Ecto neural progenitor cell (in vitro differentiated cells): ENCODE measurements at places on chromosomes 11 and 22.

GRCh38 chr11:1679881-1680280 is 17.1 kb upstream of the KRTAP5-6 start:
- no peak for DNase-seq

DNA sequence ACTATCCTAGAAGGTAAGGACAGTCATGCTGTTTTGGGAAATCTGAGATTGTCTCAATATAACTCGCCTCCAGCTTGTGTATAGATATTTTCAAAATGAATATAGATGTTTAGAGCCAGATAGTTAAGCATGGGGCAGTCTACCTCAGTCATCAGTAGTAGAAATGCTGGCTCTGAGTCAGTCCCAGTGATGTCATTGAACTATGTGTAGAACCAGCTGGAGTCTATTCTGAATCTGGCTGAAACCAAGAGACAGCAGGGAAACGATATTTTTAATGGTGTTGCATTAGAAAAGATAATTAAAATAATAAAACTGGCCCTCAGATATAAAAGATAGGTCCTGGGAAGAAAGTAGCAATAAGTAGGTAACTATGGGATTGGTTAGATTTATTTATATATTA is 25.9 kb downstream of the PIWIL4 start:
- no peak for DNase-seq

- no peak for DNase-seq
Observed at GRCh38 chr11:116556483-116556882, 216.3 kb downstream of the BUD13 start.

DNA sequence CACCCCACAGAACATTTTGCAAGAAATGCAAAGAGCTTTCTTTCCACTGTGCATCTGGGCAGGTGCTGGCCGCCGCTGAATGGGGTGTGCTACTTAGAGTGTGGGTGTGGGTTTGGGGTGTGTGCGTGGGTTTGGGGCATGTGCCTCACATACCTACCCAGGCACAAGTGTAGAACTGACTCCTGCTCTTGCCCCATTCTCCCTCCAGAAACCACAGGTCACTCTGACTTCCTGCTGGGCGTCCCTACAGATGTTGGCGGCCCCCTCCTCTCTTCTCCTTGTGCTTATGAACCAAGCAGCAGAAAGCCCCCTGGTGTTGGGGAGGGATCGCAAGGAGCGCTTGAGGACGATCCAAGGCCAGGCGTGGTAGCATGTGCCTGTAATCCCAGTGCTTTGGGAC is 63.9 kb downstream of the GRIK4 start:
- DNase-seq: no peak

DNA sequence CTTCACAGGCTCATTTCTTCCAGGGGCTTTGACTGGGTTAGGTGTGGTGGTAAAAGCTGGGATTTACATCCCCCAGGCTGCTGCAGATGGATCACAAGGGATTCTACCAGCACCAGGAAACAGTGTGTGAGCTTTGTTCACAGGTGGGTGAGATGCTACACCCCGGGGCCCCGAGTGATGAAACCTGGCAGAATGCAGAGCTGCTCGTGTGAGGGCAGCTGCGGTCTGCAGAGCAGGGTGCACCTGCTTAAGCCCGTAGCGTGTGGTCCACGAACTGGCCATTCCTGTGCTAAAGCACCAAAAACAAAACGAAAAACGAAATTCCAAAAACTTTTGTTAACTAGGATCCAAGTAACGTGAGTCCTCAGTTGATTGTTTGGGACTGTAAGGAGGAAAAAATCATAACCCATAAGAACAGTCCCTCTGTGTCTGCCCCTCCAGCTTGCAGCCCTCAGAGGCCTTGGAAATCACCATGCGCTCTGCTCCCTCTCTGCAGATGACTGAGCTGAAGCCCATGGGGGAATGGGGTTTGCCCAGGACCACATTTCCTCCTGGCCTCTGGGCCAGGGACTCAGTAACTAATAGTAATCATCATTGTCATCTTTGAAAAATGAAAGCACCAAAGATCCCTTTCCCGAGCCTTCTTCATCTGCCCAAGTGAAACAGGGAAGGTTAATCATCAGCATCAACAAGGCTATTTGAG is 24.6 kb downstream of the ELF5 start:
- no peak for DNase-seq

DNA sequence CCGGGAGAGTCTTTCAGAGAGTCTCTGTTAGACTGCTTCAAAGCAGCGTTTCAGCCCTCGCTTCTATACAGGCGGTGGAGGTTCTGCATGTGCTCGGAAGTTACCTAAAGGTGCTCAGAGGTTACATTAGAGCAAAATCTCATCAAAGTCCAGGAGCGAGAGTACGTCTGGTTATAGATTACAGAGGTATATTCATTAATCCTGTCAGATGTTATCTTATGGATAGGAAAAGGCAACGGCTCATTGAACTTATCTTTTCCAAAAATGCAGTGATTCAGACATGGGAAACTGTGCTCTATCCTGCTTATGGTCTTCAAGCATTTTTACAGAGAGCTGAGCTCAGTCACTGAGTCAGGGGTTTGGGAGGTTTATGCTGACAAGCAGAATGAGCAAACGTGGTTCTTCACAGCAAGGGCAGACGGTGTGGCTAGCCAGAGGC is 9.1 kb upstream of the ZBED5 start:
- DNase-seq: no peak

DNA sequence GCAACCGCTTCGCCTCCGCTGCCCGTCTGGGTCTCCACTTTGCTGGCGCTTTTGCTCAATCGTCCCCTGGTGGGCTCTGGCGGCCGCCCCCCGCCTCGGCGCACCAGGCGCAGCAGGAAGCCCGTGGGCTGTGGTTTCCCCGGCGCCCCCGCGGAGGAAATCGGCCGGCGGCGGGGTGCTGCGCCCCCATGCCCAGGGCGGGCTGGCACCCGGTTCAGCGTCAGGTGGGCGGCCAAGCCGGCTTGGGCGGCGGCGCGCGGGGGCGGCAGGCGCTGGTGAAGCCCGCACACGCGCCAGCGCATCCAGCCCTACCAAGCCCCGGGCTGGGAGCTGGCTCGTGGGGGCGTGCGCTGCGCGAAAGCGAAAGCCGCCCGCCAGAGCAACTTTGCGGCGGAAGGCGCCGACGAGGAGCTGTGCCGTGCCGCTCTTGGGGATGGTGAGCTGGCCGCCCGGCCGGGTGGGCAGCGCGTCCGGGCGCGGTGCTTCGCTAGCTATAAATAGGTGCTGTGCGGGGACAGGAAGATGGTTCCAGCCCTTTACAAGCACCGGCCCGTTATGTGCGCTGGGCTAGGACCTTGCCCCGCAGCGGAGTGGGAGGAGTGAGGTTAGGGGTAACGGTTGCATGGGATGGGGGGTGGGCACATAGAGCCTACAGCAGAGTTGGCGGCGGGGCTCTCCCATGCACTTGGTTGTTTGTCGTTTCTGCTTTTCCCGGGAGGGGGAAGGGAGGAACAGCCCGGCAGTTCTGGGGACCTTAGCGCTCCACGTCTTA is 25.0 kb upstream of the SUSD2 start:
- DNase-seq: no peak

- no peak for DNase-seq
Observed at GRCh38 chr11:86469491-86470388, 95.1 kb downstream of the CCDC81 start.
